ENCODE measurements at places on chromosomes 13 and 19.
A peak's percentile ranks its signal among the peaks of the same experiment; 100 is the strongest.

- peak; percentile 63 for DNase-seq
These were observed 4.6 kb downstream of the KLF12 start for GRCh38 chr13:74129500-74130191.

DNA sequence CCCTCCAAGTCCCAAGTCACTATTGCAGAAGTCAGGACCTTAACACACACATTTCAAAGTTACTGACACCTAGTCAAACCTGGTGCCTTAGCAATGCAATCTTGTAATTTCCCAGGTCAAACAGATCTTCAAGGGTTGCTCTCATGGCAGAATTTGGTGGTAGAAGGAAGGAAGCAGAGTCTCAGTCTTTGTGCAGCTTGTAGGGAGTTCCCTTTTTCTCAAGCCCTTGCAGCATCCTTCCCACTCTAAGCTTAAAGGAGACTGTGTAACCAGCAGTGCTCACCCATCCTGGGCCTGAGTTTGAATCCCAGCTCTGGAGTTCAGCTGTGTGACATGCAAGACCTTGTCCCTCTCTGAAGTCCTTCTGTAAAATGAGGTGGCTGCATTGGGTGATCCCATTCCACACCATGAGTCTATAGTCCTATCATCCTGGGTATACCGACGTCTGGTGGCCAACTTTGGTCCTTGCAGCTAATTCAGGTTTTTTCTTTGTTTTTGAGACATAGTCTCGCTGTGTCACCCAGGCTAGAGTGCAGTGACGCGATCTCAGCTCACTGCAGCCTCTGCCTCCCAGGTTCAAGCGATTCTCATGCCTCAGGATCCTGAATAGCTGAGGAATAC, 9.8 kb downstream of the SIGLEC10 start:
- DNase-seq: peak; percentile 61

DNA sequence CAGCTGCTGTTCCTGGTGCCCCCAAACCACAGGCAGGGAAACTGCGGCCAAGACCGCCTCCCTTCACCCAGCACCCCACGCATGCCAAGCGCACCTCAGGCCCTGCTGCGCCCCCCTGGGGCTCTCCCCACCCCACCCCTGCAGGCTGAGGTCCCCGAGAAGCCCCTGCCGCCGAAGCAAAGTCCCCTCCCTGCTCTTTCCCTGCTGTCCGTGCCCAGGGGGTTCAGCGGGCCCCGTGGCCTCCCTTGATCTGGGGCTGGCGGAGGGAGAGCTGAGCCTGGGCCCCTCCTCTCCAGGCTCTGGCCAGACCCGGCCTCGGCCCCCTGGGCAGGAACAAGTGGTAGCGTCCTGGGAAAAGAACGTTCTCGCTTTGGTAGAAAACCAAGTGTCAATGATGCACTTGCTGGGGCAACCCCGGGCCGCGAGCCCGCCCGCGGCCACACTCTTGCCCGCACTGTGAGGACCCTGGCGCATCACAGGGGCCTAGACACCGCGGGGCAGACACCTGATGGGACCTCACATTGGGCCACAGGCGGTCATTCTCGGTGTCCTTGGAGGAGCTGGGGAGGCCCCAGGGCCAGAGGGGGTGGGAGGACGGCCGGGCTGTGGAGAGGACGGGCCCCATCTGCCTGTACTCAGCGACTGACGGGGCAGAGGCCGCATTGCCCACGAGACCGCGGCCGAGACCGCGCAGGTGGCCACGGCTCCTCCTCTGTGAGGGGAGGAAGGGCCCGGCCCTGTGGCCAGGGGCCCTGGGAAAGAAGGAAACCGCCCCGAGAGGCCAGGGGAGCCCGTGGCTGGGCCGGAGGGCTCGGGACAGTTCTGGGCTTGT, 29.0 kb downstream of the GPX4 start:
- DNase-seq: peak; percentile 45

GRCh38 chr19:31054430-31054829, 294.8 kb downstream of the TSHZ3 start:
- peak; percentile 41 for DNase-seq

DNA sequence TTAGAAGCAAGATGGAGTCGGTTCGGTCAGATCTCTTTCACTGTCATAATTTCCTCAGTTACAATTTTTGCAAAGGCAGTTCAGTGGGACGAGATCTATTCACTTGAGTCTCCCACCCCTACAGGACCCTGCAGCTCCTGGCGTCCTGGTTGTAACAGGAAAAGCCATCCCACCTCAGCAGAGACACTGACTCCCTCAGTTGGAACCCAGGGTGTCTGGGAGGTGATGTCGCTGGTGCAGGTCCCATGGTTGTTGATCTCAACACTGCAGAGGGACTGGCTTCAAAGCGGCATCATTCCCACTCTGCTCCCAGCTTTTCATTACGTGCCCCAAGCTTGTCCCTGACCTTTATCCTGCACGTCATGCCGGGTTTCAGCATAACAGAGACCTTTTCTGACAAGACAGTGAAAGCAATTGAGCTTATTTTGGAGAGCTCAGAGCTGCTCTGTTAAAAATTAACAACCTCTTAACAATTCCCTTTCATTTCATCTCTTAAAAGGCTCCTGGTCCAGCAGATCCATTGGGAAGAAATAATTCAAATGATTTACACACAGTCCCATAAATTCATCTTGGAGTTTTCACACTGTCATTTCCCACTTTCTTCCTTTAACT, 17.6 kb upstream of the COG3 start:
- DNase-seq: no peak

GRCh38 chr19:15469513-15470297, 5.4 kb upstream of the RASAL3 start:
- DNase-seq: peak; percentile 41

- no peak for DNase-seq
These were observed 69.5 kb downstream of the PTPRS start for GRCh38 chr19:5271145-5271544.

DNA sequence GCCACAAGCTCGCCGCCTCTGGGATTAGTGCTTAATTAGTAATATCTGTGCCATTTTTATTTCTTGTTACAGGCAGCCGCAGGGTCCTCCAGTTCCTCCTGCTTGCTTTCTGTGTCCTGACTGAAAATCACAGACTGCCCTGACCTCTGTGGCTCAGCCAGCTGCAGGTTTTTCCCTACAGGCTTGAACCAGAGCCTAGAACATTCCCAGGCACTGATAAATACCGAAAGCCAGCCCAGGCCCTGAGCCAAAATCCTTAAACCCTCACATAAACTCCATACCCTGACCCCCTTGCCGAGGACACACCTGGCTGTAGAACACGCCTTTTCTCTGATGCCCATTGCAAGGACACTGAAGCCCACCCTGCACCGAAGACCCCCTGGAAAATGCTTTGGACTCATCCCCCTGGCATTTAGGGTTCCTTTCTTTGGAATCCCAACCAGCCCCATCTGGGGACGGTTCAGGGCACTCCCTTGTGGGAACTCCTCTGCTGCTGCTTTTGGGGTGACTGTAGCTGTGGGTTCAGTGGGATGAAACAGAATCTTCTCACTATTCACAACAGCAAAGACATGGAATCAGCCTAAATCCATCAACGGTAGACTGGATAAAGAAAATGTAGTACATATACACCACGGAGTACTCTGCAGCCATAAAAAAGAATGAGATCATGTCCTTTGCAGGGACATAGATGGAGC, 15.5 kb downstream of the DPP9 start:
- DNase-seq: no peak

All from CD4-positive, alpha-beta T cell treated with Interleukin-17A for 1 hour (primary cell).